ENCODE measurements at places on chromosomes 11 and 22.

GRCh38 chr11:117861151-117862018 is 15.1 kb downstream of the FXYD6 start:
- no peak overlapping the region for H3K27ac ChIP-seq
- DNase-seq, result no peak
- H3K4me3 ChIP-seq, result no peak overlapping the region
- H3K27me3 ChIP-seq, result peaks cover 3% of the 10 kb centered on the region
- H3K4me1 ChIP-seq, result no peaks in the 10 kb centered on the region

DNA sequence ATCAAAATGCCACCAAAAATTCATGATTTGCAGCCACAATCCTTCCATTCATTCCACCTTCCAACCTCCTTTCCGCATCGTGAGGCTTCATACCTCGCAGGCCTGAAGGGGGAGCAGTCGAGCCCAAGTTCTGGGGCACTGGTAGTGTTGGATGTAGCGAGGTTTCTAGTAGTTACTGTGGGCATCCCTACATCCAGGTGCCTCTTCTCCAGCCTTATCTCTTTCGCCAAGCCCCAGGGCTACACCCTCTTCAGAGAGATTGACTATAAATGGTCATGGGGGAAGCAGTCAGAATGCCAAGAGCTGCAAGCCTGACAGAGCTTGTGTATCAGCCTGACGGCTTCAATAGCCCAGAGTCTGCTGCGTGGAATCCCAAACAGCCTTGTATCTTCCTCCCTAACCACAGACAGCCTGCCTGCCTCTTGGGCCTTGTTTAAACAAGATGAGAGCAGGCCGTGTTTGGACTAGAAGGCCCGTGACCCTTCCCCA is 28.9 kb downstream of the CLMP start:
- H3K4me3 ChIP-seq, result no peak overlapping the region
- no peak overlapping the region for H3K27ac ChIP-seq

GRCh38 chr22:36281781-36282327 is 28.9 kb downstream of the APOL1 start:
- no peak overlapping the region for H3K4me3 ChIP-seq
- no peaks in the 10 kb centered on the region for H3K27me3 ChIP-seq
- H3K27ac ChIP-seq, result no peak overlapping the region
- H3K36me3 ChIP-seq, result peaks cover 42% of the 10 kb centered on the region
- DNase-seq, result peak; percentile 5

- peaks cover 17% of the 10 kb centered on the region for H3K4me1 ChIP-seq
- H3K27ac ChIP-seq, result no peak overlapping the region
- peaks cover 6% of the 10 kb centered on the region for H3K36me3 ChIP-seq
Observed at GRCh38 chr22:29998627-29999384, 81.5 kb upstream of the HORMAD2 start.

- no peaks in the 10 kb centered on the region for H3K4me1 ChIP-seq
- no peaks in the 10 kb centered on the region for H3K36me3 ChIP-seq
- no peak for DNase-seq
- peaks cover 2% of the 10 kb centered on the region for H3K27me3 ChIP-seq
Observed at GRCh38 chr11:87431392-87431791, 393.7 kb downstream of the TMEM135 start.

Data from activated CD4-positive, alpha-beta T cell treated with anti-CD3 and anti-CD28 coated beads for 36 hours (primary cell).